Activated T-helper 17 cell treated with anti-CD3 and anti-CD28 coated beads, Interleukin-2, amount 50 U/mL, for 72 hours (primary cell): ENCODE measurements at places on chromosomes 2 and 18.

DNA sequence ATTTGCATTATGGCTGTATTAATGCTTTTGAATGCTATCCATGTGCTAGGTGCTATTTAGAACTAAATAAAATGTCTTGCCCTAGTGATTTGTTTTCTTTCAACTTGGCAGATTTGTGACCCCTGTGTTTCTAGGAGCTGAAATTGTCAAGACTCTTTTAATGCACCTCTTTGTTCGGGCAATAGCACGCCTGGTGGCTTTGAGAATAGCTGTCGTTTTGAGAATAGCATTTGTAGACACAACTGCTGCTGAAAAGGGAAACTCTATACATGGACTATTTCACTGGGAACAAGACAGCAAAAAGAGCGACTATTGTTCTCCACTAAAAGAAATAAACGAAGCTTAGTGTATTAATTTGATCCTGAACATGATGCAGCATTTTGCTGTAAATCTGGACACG is 352.1 kb upstream of the ZNF521 start:
- H3K27me3 ChIP-seq: no peaks in the 10 kb centered on the region
- no peak for ATAC-seq
- no peaks in the 10 kb centered on the region for H3K4me1 ChIP-seq
- H3K4me3 ChIP-seq: no peak overlapping the region

DNA sequence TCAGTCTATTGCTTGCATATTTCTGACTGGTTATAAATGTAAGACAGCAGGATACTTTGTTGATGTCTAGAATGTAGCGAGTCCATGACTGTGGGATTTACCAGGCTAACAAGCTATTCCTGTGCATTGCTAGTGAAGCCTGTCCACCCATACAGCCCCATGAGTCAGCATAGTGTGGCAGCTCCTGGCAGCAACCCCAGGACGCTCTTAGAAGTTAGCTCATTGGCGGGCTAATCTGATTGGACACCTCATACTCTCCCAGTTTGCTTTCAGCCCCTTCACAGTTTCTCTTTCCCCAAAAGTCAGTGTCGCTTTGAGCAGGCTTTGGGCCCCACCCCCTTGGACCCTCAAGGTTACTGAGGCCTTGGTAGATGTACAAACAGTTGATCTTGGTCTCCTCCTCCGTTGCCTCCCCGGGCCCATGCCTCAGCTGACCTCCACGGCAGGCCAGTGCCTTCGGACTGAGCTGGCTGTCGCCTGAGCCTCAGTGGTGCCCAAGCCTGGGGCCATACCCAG is 48.0 kb downstream of the COA5 start:
- peak overlapping the region; percentile 74 for H3K27ac ChIP-seq
- peaks cover 4% of the 10 kb centered on the region for H3K4me1 ChIP-seq
- no peaks in the 10 kb centered on the region for H3K27me3 ChIP-seq

DNA sequence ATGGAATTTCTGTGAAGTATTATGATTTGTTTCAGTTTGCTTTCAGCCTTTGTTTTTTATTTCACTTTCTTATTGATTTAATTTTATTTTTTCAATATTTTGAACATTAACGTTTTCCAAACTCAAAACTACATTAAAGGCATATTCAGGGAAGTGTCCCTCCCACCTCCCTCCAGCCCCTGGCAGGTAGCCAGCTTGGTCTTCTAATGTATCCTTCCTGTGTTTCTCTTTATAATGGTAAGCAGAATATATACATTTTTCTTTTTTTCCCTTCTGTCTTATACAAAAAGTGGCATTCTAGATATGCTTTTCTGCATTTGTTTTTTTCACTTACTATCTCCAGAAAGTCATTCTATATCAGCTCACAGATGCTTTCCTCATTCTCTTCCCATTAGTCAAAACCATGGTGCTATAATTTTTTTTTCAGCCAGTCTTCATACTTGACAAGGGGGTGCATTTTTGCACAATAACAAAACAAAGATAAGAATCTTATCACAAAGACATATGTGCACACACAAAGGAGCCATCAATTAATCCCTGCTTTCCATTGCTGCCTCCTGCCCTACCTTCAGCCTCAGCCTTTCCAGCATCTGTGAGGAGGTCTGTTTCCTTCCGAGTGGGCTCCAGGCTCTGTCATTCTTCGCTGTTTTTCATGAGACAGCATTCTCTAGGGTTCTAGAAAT is 33.7 kb upstream of the TMEM177 start:
- H3K4me1 ChIP-seq: no peaks in the 10 kb centered on the region
- H3K27ac ChIP-seq: no peak overlapping the region
- ATAC-seq: no peak

- H3K4me3 ChIP-seq: peak overlapping the region; percentile 78
- H3K4me1 ChIP-seq: peaks cover 47% of the 10 kb centered on the region
- H3K27ac ChIP-seq: peak overlapping the region; percentile 20
- no peak for ATAC-seq
- H3K27me3 ChIP-seq: no peaks in the 10 kb centered on the region
These were observed 18.9 kb downstream of the TET3 start for GRCh38 chr2:74003494-74004211.

DNA sequence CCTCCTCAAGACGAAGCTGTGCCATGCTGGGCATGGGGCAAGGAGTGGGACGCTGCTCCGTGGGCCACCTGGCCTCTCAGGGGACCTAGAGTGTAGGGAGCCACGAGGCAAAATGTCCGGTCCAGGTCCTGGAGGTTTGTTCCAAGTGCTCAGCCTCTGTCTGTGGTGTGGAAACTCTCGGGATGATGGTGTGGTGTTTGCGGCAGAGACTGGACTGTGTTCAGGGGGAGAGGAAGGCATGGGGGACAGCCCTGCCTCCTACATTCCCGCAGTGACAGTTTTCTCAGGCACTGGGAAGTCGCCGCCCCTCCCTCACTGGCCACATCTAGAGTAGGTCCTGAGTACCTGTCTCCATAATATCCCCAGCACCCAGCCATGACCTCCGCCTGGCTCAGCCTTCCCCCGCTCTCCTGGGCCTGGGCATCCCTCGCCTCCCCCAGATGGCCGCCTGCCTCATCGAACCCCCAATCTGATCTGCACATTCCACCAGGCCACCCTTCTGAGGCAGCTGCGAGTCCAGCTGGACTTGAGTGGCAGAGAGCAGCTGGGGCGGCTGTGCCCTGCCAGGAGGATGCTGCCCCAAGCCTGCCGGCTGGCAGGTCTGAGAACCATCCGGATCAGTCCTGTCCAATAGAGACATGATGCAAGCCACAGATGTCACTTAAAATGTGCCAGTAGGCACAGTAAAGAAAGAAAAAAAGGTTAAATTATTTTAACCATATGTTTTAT is 6.2 kb downstream of the KCNIP3 start:
- no peak for ATAC-seq
- H3K27me3 ChIP-seq: peaks cover 3% of the 10 kb centered on the region
- no peaks in the 10 kb centered on the region for H3K36me3 ChIP-seq
- H3K27ac ChIP-seq: no peak overlapping the region
- H3K4me1 ChIP-seq: no peaks in the 10 kb centered on the region
- H3K4me3 ChIP-seq: no peak overlapping the region

GRCh38 chr2:137009953-137010352 is 244.6 kb downstream of the THSD7B start:
- H3K4me3 ChIP-seq: no peak overlapping the region
- H3K4me1 ChIP-seq: no peaks in the 10 kb centered on the region
- ATAC-seq: no peak
- H3K27me3 ChIP-seq: no peaks in the 10 kb centered on the region

- no peak overlapping the region for H3K4me3 ChIP-seq
- H3K36me3 ChIP-seq: no peaks in the 10 kb centered on the region
- ATAC-seq: no peak
- peaks cover 5% of the 10 kb centered on the region for H3K4me1 ChIP-seq
These were observed 59.0 kb upstream of the LDLRAD4 start for GRCh38 chr18:13159579-13159978.

DNA sequence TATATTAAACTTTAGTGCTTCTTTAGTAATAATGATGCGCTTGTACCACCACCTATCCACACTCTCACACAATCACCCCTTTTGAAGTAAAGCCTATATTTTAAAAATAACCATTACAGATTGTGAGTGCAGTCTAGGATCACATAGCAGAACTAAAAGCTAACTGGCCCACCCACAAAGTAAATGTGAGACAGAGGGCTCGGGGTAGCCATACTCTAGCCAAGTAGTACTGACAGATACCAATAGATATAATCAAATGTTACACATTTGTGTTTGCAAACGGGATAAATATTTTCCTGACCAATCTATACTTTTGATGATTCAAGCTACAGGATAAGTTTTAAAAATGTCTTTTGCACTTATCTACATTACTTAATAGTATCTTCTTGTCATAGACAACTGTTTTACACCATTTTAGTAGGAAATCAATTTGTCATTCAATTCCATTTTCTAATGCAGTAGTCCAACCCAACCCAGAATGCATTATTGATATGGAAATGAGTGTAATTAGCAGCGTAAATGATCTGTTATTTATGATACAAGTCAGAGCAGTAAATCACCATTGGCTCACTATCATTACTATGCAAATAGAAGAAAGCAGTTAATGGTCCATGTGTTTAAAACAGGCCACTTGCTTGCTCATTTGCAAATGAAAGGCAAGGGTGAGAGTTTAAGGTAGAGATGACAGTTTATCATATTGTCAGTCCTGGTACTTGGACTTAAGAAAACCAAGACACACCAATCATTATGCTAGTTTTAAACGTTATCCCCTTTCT is 111.8 kb downstream of the ERBB4 start:
- ATAC-seq: no peak
- H3K4me3 ChIP-seq: no peak overlapping the region
- no peaks in the 10 kb centered on the region for H3K36me3 ChIP-seq
- H3K27ac ChIP-seq: no peak overlapping the region
- no peaks in the 10 kb centered on the region for H3K4me1 ChIP-seq

DNA sequence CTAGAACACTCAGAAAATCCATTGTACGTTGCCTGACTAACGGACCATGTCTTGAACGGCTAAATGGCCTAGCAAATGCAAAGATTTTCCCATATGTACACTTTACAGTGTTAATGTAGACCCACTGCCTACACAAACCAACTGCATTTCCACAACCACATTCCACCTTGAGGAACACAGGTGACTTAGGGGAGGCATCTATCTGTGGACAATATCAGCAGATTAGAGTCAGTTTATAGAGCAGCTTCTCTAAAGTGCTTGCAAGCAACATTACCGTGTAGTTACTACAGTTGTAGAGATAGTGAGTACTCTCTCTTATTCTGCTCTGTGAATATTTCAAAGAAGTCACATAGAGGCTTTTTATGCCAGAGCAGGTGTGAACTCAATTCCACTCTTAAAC is 139.6 kb downstream of the TCF4 start:
- peaks cover 9% of the 10 kb centered on the region for H3K27me3 ChIP-seq
- no peak overlapping the region for H3K27ac ChIP-seq
- H3K4me3 ChIP-seq: no peak overlapping the region
- no peak for ATAC-seq
- no peaks in the 10 kb centered on the region for H3K36me3 ChIP-seq

GRCh38 chr2:157853211-157853610 is 22.9 kb downstream of the ACVR1 start:
- no peaks in the 10 kb centered on the region for H3K27me3 ChIP-seq
- H3K4me3 ChIP-seq: no peak overlapping the region
- H3K4me1 ChIP-seq: peaks cover 30% of the 10 kb centered on the region
- H3K27ac ChIP-seq: peak overlapping the region; percentile 44

- no peaks in the 10 kb centered on the region for H3K27me3 ChIP-seq
- H3K27ac ChIP-seq: peak overlapping the region; percentile 61
- H3K4me1 ChIP-seq: peaks cover 34% of the 10 kb centered on the region
- no peak for ATAC-seq
- H3K4me3 ChIP-seq: no peak overlapping the region
- H3K36me3 ChIP-seq: peaks cover 35% of the 10 kb centered on the region
These were observed 97.0 kb downstream of the RNF144A start for GRCh38 chr2:7014174-7014640.

GRCh38 chr18:3183103-3183717 is 36.6 kb downstream of the MYOM1 start:
- no peaks in the 10 kb centered on the region for H3K36me3 ChIP-seq
- H3K4me3 ChIP-seq: no peak overlapping the region
- H3K4me1 ChIP-seq: no peaks in the 10 kb centered on the region
- H3K27ac ChIP-seq: no peak overlapping the region

GRCh38 chr2:11242542-11243174 is 87.4 kb downstream of the SLC66A3 start:
- peaks cover 4% of the 10 kb centered on the region for H3K4me1 ChIP-seq
- H3K27me3 ChIP-seq: no peaks in the 10 kb centered on the region
- ATAC-seq: no peak
- H3K36me3 ChIP-seq: peaks cover 25% of the 10 kb centered on the region
- no peak overlapping the region for H3K27ac ChIP-seq
